ENCODE measurements at places on chromosomes 16 and 17. TPM values are rescaled to one million over a fixed set of nuclear protein-coding genes. Genes with fewer than 3 reads are reported as not detected.

- H3K36me3 ChIP-seq = peaks cover 4% of the 10 kb centered on the region
- peak within 1 kb of the TSS; percentile 39 for H3K27ac ChIP-seq
- peak within 1 kb of the TSS; percentile 77 for H3K4me3 ChIP-seq
Observed at GRCh38 chr17:39699818-39700147, at the start of gene ERBB2. TSS of gene ERBB2 (plus strand) at chr17:39700064. CDS start at chr17:39700239, 175 bp downstream.

- no peak for DNase-seq
- peaks cover 1% of the 10 kb centered on the region for H3K4me1 ChIP-seq
- H3K27ac ChIP-seq = no peak overlapping the region
- peaks cover 13% of the 10 kb centered on the region for H3K27me3 ChIP-seq
- no peaks in the 10 kb centered on the region for H3K36me3 ChIP-seq
- no peak overlapping the region for H3K4me3 ChIP-seq
Observed at GRCh38 chr17:7445619-7445968, 733 bp downstream of the CHRNB1 start.

The BANP gene
- 12.8 TPM for total RNA-seq

The ADGRG3 gene
- total RNA-seq = not detected

The ACSF3 gene
- total RNA-seq = 18.8 TPM

The LPO gene
- total RNA-seq = not detected

DNA sequence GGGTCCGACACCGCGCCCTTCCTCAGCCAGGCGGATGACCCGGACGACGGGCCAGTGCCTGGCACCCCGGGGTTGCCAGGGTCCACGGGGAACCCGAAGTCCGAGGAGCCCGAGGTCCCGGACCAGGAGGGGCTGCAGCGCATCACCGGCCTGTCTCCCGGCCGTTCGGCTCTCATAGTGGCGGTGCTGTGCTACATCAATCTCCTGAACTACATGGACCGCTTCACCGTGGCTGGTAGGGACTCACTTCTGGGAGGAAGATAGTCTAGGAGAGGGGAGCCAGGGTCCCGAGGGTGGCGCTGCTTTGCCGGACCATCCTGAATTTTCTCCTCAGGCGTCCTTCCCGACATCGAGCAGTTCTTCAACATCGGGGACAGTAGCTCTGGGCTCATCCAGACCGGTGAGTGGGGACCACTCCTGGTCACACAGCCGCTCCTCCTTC lies 601 bp downstream of the SPNS1 start:
- no peak for DNase-seq
- no peaks in the 10 kb centered on the region for H3K27me3 ChIP-seq
- H3K4me1 ChIP-seq = peaks cover 11% of the 10 kb centered on the region
- H3K27ac ChIP-seq = peak overlapping the region; percentile 62
- peak overlapping the region; percentile 81 for H3K4me3 ChIP-seq

The GID4 gene
- total RNA-seq = 4.4 TPM

DNA sequence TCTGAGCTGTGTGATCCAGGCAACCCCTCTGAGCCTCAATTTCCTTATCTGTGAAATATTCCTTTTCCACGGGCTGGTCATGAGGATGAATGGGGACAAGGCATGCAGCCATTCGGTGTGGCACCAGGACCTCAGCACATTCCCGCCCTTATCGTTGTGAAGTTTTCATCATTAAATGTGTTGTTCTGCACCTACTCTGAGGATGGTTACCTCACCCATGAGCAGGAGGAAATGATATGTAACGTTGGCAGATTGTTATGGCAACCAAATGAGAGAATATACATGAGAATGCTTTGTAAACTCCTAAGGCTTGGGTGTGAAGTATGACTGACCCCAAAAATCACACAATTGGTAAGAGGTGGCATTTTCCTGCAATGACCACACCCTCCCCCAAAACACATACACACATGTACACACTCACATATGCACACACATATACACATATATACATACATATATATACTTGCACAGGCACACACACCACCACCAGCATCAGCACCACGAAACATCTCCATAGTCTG lies 39.5 kb downstream of the SMARCE1 start:
- H3K27me3 ChIP-seq = no peaks in the 10 kb centered on the region
- no peak for DNase-seq
- no peak overlapping the region for H3K27ac ChIP-seq
- H3K36me3 ChIP-seq = no peaks in the 10 kb centered on the region
- no peak overlapping the region for H3K4me3 ChIP-seq

- H3K4me3 ChIP-seq = no peak overlapping the region
- H3K27ac ChIP-seq = no peak overlapping the region
- DNase-seq = no peak
- H3K4me1 ChIP-seq = no peaks in the 10 kb centered on the region
Observed at GRCh38 chr17:56119191-56119590, 34.1 kb upstream of the ANKFN1 start.

The ALDH3A1 gene
- not detected for total RNA-seq

- peaks cover 52% of the 10 kb centered on the region for H3K27me3 ChIP-seq
- no peak overlapping the region for H3K27ac ChIP-seq
- no peak for DNase-seq
- no peaks in the 10 kb centered on the region for H3K4me1 ChIP-seq
- H3K36me3 ChIP-seq = no peaks in the 10 kb centered on the region
Observed at GRCh38 chr17:45927247-45927646, 32.9 kb downstream of the MAPT start.

GRCh38 chr16:25570131-25570530 lies 121.6 kb upstream of the HS3ST4 start:
- no peak for DNase-seq
- H3K36me3 ChIP-seq = no peaks in the 10 kb centered on the region
- H3K4me3 ChIP-seq = no peak overlapping the region
- H3K27ac ChIP-seq = no peak overlapping the region
- no peaks in the 10 kb centered on the region for H3K4me1 ChIP-seq

The PTGES3L gene
- total RNA-seq = 2.1 TPM

The KCTD2 gene
- total RNA-seq = 28.6 TPM

- H3K4me3 ChIP-seq = no peak overlapping the region
- no peak for DNase-seq
- H3K4me1 ChIP-seq = peaks cover 14% of the 10 kb centered on the region
- H3K36me3 ChIP-seq = peaks cover 62% of the 10 kb centered on the region
- no peak overlapping the region for H3K27ac ChIP-seq
Observed at GRCh38 chr17:57994436-57994835, 6.4 kb upstream of the VEZF1 start.

- H3K4me1 ChIP-seq = 0 out of 2 replicates have a peak, but pooled peaks cover 4% of the 10 kb centered on the region
- DNase-seq = peak; percentile 36
- H3K27me3 ChIP-seq = peaks cover 7% of the 10 kb centered on the region
- no peak overlapping the region for H3K4me3 ChIP-seq
Observed at GRCh38 chr17:61458000-61458399, 5.8 kb downstream of the TBX4 start.

DNA sequence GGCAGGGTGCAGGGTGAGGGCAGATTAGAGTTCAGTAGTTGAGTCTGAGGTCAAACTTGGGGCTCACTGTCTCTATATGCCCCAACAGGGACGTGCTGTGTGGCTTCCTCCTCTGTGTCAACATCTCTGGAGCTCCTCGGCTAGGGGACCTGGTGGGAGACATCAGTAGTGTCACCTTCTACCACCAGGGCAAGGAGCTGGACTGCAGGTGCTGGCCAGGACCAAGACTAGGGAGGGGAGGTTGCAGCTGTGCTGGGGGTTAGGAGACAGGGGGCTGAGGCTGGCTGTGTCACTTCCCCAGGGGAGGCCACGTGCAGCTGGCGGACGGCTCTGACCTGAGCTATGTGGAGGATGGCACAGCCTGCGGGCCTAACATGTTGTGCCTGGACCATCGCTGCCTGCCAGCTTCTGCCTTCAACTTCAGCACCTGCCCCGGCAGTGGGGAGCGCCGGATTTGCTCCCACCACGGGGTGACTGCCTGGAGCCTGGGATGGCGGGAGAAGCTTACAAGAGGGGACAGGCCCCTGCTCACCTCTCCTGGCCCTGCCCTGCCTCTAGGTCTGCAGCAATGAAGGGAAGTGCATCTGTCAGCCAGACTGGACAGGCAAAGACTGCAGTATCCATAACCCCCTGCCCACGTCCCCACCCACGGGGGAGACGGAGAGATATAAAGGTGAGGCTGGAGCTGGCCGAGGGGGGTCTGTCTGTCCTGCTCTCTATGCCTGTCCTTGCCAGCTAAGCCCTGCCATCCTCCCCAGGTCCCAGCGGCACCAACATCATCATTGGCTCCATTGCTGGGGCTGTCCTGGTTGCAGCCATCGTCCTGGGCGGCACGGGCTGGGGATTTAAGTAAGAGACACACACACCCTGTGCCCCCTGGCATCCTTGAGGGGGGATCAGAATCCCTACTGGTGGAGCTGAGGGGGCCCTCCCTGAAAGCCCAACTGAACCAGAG lies 18.9 kb downstream of the ADAM11 start:
- peaks cover 20% of the 10 kb centered on the region for H3K27me3 ChIP-seq
- DNase-seq = no peak

GRCh38 chr16:67933805-67934204 lies 2.1 kb upstream of the CTRL start:
- H3K27ac ChIP-seq = no peak overlapping the region
- DNase-seq = no peak
- H3K36me3 ChIP-seq = peaks cover 38% of the 10 kb centered on the region
- peaks cover 17% of the 10 kb centered on the region for H3K4me1 ChIP-seq
- H3K27me3 ChIP-seq = no peaks in the 10 kb centered on the region

The GRIN2A gene
- total RNA-seq = not detected

DNA sequence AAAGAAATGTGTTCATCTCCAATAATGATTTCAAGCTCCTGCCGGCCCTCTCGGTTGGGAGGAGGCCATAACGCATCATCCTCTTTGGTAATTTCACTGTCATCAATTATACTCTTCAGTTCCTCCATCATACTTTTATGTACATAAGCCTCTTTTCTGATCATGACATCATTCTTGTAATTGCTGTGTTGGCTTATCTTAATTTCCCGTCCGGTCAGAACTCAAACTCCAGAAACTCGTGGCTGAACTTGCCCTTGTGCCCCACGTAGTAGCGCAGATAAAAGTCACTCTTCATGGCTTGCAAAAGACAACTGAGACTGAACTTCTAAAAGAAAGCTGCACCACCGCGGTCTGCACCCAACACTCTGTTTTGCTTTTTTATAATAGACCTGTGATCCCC lies 13.6 kb downstream of the TMEM220 start:
- H3K36me3 ChIP-seq = peaks cover 31% of the 10 kb centered on the region
- H3K27ac ChIP-seq = no peak overlapping the region
- no peaks in the 10 kb centered on the region for H3K27me3 ChIP-seq
- no peaks in the 10 kb centered on the region for H3K4me1 ChIP-seq
- DNase-seq = no peak
